ENCODE measurements at places on chromosomes 12 and 14. TPM values are rescaled to one million over a fixed set of nuclear protein-coding genes. Genes with fewer than 3 reads are reported as not detected.

DNA sequence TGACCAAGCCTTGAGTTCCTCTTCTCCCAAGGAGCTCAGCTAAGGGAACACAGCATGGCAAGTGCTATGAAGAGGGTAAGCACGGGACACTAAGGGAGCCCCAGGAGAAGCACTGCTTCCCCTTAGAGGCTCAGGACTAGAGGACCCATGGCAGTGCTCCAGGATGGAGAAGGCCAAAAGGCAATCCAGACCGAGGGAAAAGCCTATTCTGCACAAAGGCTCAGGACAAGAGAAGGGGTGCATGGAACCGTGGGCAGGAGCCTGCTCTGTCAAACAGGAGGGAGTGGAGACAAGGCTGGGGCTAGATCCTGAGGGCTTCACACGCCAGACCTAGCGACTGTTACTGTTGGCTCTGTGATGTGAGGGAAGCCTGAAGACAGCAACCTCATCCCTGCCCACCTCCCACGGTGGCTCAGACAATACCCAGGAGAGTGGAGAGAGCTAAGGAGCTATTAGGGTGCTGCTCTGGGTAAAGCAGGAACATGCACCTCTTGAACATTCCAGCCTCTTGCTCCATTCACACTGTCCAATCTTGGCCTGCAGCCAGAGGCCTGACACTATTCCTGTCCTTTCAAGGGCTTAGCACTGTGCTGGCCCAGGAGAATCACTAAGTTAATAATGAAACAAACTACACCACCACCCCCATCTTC lies 24.2 kb downstream of the OTUB2 start:
- no peak for DNase-seq

DNA sequence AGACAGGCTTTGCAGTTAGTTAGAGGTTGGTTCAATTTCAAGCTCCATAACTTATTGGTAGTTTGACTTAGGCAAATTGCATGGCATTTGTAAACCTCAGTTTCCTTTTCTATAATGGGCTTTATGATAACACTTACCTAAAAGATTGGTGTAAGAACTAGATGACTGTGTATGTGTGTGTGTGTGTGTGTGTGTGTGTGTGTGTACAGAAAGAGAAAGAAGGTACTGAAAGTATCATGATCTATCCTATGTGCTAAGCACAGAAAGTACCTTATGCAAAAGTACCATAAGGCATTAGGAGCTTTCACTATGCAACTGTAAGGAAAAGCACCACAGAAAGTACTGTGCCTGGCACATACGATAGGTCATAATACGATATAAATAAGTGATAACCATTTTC lies 304.3 kb upstream of the KITLG start:
- no peak for DNase-seq

- DNase-seq = no peak
Measured at GRCh38 chr12:51210690-51211395, 7.0 kb downstream of the POU6F1 start.

- DNase-seq = no peak
Measured at GRCh38 chr14:61611880-61612630, 83.3 kb upstream of the HIF1A start.

DNA sequence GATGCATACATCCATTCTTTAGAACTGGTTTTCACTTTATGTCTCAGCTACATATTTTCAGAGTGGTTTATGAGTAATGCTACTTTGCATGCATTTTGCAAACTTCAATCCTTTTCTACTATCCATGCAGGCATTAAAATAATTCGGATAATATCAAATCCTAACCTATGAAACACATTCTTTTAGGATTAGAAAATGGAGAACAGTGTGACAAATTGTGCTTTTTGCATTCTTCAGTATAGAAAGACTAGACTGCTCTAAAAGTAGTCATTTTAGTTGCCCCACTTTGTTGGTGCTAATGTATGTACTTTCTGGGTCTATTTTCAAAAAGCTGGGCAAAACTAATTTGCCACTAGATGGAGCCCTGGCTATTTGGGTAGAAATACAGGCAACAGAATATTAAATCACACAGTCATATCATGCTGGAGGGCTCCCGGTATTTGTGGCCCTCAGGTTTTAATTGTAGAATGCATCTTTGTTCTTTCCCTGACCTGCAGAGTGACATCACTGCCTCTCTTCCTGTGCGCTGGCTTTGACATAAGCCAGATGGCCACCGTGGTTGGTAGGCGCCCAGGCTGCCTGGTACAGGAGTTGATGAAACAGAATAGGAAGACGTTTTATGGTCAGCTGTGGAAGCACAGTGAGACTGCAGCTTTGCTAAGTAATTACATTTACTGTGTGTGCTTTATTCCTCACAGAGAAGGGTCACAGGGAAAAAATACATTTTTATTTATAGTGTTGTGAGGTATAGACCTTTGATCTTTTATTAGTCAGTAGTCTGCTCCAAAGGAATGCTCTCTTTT lies 28.1 kb downstream of the MSRB3 start:
- peak; percentile 53 for DNase-seq

DNA sequence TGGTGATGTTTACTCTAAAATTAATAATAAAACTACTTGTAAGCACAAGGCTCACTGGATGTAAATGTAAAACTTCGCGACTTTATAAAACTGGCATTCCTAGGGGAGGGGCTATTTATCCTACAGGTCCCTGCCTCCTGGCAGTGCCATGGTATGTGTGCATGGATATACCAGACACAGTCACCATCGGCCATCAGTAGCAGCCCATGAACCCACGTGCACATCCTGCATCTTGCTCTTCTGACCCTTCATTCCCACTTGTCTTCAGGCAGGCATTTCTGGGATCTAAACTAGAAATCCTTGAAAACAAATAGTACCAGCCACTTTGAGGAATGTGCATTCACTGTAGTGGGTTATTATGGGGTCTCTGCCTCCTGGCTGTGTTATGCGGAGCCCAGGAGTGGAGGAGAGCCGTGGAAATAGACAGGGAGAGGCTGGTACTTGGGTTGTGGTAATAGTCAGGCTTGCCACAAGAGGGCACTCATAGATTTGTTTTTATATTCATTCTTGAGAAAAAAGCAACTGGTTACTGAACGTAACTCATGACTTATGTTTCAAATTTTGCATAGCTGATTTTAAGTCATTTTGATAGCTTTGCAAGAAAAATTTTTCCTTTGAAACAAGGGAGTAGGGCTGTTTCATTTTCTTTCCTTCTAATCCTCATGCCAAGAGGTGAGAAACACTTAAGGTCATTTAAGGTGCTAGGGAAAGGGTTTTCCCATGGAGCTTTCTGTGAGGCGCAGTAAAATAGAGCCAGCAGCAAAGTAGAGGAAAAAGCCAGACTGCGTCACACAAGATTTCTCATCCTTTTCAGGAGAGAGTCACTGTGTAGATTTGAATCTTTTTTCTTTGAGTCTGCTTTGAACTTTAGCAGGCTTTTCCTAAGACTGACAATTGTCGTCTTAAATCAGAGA lies 17.4 kb upstream of the GALNT16 start:
- peak; percentile 74 for DNase-seq

DNA sequence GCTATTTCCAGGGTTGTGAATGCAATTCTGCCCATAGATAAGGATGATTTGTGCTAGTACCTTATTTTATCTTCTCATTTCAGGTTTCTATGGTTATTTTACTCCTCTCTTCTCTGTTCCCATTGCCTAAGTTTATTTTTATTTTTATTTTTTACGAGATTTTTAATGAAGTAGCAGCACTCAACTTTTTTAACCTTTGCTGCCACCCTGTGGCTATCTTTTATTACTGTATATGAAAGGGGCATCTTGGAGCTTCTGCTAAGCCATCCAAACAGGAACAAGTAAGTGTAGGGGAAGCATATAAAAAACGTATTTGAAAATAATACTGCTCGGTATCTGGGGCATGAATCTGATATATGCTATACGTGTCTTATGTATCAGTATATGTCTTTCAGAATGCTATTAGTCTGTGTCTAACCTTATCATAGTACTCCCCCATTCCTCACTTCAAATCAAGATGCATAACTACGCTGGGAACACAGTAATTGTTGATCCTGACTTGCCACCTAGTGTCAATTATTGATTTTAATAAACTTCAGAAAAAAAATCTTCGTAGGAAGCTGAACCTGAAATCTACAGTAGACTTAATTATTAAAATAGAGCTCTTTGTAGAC lies 60.3 kb downstream of the KLRG1 start:
- no peak for DNase-seq

The SERPINA10 gene
- polyA plus RNA-seq = not detected

- no peak for DNase-seq
Measured at GRCh38 chr12:46783871-46784270, 41.9 kb downstream of the SLC38A4 start.

DNA sequence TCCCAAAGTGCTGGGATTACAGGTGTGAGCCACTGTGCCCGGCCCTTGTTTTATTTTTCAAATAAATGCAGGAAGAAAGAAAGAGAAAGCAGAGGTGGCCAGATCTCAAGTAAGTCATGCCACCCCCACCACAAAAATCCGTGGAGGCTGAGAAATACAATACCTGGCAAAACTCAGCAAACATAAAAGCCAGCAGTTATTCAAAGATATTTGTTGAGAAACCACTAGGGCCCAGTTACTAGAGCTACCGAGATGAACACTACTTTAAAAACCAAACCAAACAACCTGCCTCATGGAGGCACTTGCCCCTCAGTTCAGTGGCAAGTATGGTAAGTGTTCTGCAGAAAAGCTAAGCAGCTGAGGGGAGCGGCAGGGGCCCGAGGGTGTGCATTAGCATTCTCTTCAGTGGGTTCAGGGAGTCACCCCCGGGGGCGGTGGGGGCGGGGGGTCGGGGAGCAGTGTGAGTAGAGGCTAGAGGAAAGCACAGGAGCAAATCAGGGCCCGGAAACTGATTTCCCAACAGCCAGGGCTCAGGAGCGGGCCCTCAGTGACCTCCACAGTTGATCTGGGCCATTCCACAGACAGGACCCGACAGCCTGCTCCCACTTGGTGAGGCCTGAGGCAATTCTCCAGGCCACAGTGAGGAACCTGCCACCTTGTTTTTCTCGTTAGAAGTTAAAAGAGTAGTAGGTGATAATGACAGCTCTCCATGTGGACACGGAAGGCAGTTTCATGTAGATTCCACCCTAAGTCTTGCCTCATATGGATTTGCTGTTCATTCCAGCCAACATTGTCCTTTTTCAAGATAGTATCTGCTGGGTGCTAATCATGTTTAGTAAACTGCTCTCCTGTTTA lies 8.6 kb downstream of the EVL start:
- DNase-seq = no peak

The GLT1D1 gene
- polyA plus RNA-seq = 25.4 TPM

DNA sequence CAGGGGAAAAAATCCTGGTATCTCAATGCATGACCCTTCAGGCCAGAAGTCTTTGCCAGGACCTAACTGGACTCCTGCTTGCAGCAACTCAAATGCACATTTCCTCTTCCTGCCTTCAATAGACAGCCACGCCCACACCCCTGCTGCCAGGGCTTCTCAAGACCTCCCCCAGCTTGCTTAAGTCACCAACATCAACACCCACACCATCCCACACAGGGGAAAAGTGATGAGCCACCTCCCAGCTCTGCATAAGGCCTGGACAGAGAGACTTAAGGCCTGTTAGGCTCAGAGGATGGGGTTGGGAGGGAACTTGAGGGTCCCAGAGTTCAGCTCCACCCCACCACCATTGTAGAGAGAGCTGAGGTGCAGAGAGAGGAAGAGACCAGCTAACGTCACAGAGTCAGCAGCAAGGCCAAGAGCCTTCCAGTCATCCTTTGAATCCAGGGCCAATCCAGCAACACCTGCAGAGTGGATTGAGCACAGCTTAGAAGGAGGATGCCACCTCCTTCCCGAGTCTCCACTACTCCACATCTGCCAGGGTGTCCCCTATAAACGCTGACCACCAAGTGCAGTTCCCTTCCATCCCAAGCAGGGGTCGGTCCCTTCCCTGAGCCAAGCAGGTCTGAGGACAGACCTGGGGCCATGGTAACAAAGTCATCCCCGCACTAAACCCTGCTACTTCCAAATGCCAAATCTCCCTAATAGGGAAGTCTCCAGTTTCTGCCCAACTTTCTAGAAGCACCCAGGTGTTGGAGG lies 50.0 kb downstream of the KDM2B start:
- DNase-seq = peak; percentile 88

GRCh38 chr12:70359458-70360197 lies 6.5 kb upstream of the KCNMB4 start:
- DNase-seq = no peak

GRCh38 chr14:38243696-38244240 lies 12.1 kb downstream of the CLEC14A start:
- no peak for DNase-seq

DNA sequence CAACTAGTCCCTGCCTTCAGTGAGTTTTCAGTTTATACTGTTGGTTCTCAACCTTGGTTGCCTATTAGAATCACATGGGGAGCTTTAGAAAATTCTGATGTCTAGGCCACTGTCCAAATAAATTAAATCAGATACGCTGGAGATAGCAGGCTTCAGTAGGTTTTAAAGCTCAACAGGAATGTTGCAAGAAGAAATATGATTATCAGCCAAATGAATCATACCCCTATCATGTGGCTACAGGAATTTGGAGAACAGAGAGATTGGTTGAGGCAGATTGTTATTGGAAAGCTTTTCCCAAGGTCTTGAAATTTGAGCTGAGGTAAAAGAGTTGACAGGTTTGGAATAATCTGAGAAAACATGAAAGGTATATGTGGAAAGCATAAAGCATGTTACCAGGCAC lies 125.3 kb downstream of the WIF1 start:
- DNase-seq = no peak

The PTGDR gene
- 0.31 TPM for polyA plus RNA-seq

GRCh38 chr14:23097786-23098185 lies 2.5 kb downstream of the C14orf119 start:
- DNase-seq = no peak

- DNase-seq = no peak
Measured at GRCh38 chr14:76500011-76500410, 124.1 kb downstream of the ESRRB start.

DNA sequence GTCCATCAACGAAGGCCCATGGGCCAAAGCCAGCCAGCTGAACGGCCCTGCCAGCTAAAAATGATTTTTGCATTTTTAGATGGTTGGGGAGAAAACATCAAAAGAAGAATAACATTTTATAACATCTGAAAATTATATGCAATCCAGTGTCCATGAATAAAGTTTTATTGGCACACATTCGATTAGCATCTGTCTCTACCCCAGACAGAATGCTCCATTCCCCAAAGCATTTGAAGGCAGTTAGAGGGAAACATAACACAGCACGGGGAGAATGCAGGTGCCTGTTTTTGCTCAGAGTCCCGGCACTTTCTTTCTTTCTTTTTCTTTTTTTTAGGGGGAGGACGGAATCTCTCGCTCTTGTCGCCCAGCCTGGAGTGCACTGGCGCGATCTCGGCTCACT lies 110.7 kb downstream of the ZNF664 start:
- no peak for DNase-seq

DNA sequence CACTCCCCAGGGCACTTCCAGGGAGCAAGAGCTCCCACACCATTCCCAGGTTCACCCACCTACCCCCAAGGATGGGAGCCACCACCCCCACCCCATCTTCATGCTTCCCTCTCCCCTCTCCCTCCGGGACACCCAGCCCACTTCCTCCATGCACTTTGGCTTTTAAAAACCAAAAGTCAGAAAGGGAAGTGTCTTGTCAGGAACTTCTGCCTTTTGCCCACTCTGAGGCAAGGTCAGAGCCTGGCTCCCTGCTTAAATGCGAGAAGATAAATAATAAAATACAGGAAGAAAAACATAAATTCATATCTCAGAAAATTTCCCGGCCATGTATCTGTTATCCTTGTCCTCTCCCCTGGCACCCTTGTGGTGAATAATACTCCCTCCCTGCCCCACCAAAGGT lies 81.6 kb downstream of the PTGER2 start:
- DNase-seq = no peak

Data from lung (tissue), 17 donors.